ENCODE measurements at places on chromosomes 6 and 20. TPM values are rescaled to one million over a fixed set of nuclear protein-coding genes. Genes with fewer than 3 reads are reported as not detected.

DNA sequence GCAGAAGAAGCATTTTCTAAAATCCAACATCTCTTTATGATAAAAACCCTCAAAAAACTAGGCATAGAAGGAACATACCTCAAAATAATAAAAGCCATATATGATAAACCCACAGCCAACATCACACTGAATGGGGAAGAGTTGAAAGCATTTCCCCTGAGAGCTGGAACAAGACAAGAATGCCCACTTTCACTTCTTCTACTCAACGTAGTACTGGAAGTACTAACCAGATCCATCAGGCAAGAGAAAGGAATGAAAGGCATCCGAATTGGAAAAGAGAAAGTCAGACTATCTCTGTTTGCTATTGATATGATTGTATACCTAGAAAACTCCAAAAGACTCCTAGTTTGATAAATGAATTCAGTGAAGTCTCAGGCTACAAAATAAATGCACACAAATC lies 7.9 kb upstream of the CDK19 start:
- H3K4me1 ChIP-seq, result no peaks in the 10 kb centered on the region
- H3K4me3 ChIP-seq, result no peak overlapping the region
- H3K27me3 ChIP-seq, result no peaks in the 10 kb centered on the region
- no peak for DNase-seq
- H3K36me3 ChIP-seq, result no peaks in the 10 kb centered on the region

- H3K27ac ChIP-seq, result no peak overlapping the region
- H3K4me3 ChIP-seq, result no peak overlapping the region
- no peak for DNase-seq
- H3K27me3 ChIP-seq, result no peaks in the 10 kb centered on the region
These were observed 35.8 kb downstream of the PHIP start for GRCh38 chr6:79042088-79042798.

GRCh38 chr20:49747707-49748524 lies 34.2 kb upstream of the B4GALT5 start:
- H3K27me3 ChIP-seq, result no peaks in the 10 kb centered on the region
- H3K4me3 ChIP-seq, result no peak overlapping the region
- peak overlapping the region; percentile 46 for H3K27ac ChIP-seq

DNA sequence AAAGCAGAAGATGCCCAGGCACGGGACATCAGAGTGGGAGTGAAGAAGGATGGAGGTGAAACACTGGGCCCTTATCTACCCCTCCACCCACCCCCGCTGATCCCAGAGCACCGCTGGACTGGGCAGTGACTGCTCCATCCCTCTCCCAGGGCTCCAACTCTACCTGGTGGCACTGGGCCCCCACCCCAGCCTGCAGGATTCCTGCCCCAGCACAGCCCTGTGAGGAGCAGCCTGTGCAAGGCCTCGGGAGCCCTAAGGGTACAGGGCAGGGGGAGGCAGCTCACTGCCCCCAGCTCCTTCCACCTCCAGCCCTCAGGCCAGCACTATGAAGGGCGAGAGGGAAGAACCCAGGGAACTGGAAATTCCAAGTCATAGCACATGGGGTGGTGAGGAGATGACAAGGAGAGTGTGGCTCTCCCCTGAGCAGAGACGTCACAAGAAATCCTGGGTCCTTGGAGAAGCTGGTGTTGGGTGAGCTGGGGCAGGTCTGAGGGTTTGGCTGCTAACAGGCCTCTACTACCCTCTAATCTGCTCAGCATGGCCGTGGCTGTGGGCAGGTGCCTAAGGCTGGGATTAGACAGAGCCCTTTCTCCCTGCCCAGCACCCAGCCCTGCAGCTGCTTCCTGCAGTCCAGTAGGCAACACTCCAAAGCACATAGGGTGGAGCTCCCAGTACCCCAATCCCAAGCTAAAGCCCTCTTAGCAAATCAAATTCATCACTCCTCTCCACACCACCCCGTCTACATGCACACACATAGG lies 3.5 kb downstream of the CST3 start:
- H3K36me3 ChIP-seq, result no peaks in the 10 kb centered on the region
- no peak for DNase-seq
- peaks cover 5% of the 10 kb centered on the region for H3K4me1 ChIP-seq
- no peak overlapping the region for H3K4me3 ChIP-seq

GRCh38 chr6:25054469-25054868 lies 118.7 kb upstream of the RIPOR2 start:
- no peak overlapping the region for H3K27ac ChIP-seq
- DNase-seq, result no peak
- H3K4me3 ChIP-seq, result no peak overlapping the region
- no peaks in the 10 kb centered on the region for H3K4me1 ChIP-seq
- no peaks in the 10 kb centered on the region for H3K27me3 ChIP-seq

DNA sequence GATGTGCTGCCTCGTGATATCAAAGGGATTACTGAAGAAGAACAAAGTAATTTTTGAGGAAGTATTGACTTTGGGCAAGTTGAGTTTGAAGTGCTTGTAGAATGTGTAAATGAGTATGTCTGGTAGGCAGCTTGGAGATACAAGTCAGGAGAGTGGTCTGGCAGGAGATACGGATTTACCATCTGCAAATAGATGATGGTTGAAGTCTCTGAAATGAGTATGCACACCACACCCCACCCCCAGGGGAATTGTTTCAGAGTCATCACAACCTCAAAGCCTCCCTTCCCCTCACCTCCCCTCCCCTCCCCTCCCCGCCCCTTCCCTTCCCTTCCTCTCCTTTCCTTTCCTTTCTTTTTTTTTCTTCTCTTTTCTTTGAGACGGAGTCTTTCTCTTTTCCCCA lies 16.4 kb upstream of the MCUR1 start:
- DNase-seq, result no peak
- H3K27ac ChIP-seq, result no peak overlapping the region
- no peaks in the 10 kb centered on the region for H3K4me1 ChIP-seq

GRCh38 chr20:24951536-24952083 lies 2.5 kb downstream of the CST7 start:
- no peaks in the 10 kb centered on the region for H3K36me3 ChIP-seq
- no peak overlapping the region for H3K27ac ChIP-seq
- no peaks in the 10 kb centered on the region for H3K27me3 ChIP-seq
- no peaks in the 10 kb centered on the region for H3K4me1 ChIP-seq
- no peak for DNase-seq

GRCh38 chr6:9085709-9086070 lies 650.3 kb upstream of the SLC35B3 start:
- H3K27ac ChIP-seq, result no peak overlapping the region
- DNase-seq, result no peak
- no peak overlapping the region for H3K4me3 ChIP-seq

DNA sequence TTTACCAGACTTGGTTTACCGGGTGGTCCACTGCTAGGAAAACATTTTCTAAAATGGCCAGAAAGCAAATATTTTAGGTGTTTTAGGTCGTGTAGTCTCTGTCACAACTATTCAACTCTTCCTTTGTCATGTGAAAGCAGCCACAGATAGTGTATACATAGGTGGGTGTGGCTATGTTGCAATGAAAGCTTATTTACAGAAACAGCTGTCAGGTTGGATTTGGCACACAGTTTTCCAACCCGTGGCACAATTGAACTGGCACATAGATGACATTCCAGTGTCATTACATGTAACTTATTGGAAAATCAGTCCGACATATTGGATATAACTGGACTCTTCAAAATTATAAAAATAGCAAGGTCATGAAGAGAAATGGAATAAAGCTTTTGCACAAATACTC lies 68.9 kb upstream of the KCNQ5 start:
- H3K36me3 ChIP-seq, result no peaks in the 10 kb centered on the region
- no peak overlapping the region for H3K4me3 ChIP-seq
- no peak for DNase-seq

- no peak overlapping the region for H3K4me3 ChIP-seq
- H3K36me3 ChIP-seq, result no peaks in the 10 kb centered on the region
- no peak for DNase-seq
- no peak overlapping the region for H3K27ac ChIP-seq
- H3K4me1 ChIP-seq, result no peaks in the 10 kb centered on the region
- H3K27me3 ChIP-seq, result no peaks in the 10 kb centered on the region
These were observed 52.5 kb downstream of the CHMP4B start for GRCh38 chr20:33863440-33864323.

GRCh38 chr6:146805546-146806325 lies 207.0 kb downstream of the ADGB start:
- H3K27ac ChIP-seq, result no peak overlapping the region
- no peak overlapping the region for H3K4me3 ChIP-seq
- H3K27me3 ChIP-seq, result no peaks in the 10 kb centered on the region
- H3K36me3 ChIP-seq, result no peaks in the 10 kb centered on the region
- H3K4me1 ChIP-seq, result no peaks in the 10 kb centered on the region

- no peaks in the 10 kb centered on the region for H3K36me3 ChIP-seq
- no peaks in the 10 kb centered on the region for H3K4me1 ChIP-seq
- no peak overlapping the region for H3K27ac ChIP-seq
- H3K27me3 ChIP-seq, result no peaks in the 10 kb centered on the region
- no peak overlapping the region for H3K4me3 ChIP-seq
These were observed 246.3 kb upstream of the RNF24 start for GRCh38 chr20:4261333-4262284.

- H3K36me3 ChIP-seq, result no peaks in the 10 kb centered on the region
- H3K4me3 ChIP-seq, result no peak overlapping the region
- no peak overlapping the region for H3K27ac ChIP-seq
- H3K27me3 ChIP-seq, result no peaks in the 10 kb centered on the region
These were observed 400.4 kb downstream of the BTBD3 start for GRCh38 chr20:12318043-12318442.

GRCh38 chr6:85966828-85967227 lies 324.1 kb upstream of the SYNCRIP start:
- H3K27ac ChIP-seq, result no peak overlapping the region
- no peaks in the 10 kb centered on the region for H3K27me3 ChIP-seq
- H3K4me3 ChIP-seq, result no peak overlapping the region
- no peak for DNase-seq

DNA sequence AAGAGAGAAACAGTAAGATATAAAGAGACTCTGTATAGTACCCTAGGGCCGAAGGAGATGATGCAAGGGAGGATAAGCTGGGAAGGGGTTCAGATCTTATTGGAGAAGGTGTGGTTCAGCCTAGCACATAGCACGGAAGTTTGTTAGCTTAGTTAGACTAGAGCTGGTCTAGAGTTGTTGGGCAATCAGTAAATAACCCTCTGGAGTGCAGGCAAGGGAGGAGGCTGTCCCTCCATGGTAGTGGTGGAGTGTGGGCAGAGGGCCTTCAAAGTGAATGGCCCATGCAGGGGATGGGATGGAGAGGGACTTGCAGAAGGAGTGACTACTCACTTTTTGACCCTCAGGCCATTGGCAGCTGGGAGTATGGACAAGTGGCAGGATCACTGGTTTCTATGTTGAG lies 20.0 kb downstream of the TULP4 start:
- no peak overlapping the region for H3K27ac ChIP-seq
- peaks cover 3% of the 10 kb centered on the region for H3K4me1 ChIP-seq
- no peak overlapping the region for H3K4me3 ChIP-seq
- H3K36me3 ChIP-seq, result no peaks in the 10 kb centered on the region
- no peaks in the 10 kb centered on the region for H3K27me3 ChIP-seq

- H3K36me3 ChIP-seq, result no peaks in the 10 kb centered on the region
- H3K27ac ChIP-seq, result no peak overlapping the region
- no peak for DNase-seq
- no peaks in the 10 kb centered on the region for H3K4me1 ChIP-seq
- no peaks in the 10 kb centered on the region for H3K27me3 ChIP-seq
These were observed 21.5 kb upstream of the BPIFB1 start for GRCh38 chr20:33261465-33261864.

Gene ZNF165
- 5.3 TPM for total RNA-seq

Gene C6orf132
- 35.1 TPM for total RNA-seq

Gene RBPJL
- total RNA-seq, result not detected

Gene LRRC73
- total RNA-seq, result 1.1 TPM

Gene TP53TG5
- 0.40 TPM for total RNA-seq

Gene SNAP25
- total RNA-seq, result 0.67 TPM

Gene TBX18
- total RNA-seq, result 0.25 TPM

Gene HCRTR2
- not detected for total RNA-seq

Gene MAPK13
- 186 TPM for total RNA-seq

Gene MICA
- 26.7 TPM for total RNA-seq

Gene TRIM40
- 17.0 TPM for total RNA-seq

Gene EEF1A2
- total RNA-seq, result 1.5 TPM
